ENCODE measurements at places on chromosomes 4 and X.

DNA sequence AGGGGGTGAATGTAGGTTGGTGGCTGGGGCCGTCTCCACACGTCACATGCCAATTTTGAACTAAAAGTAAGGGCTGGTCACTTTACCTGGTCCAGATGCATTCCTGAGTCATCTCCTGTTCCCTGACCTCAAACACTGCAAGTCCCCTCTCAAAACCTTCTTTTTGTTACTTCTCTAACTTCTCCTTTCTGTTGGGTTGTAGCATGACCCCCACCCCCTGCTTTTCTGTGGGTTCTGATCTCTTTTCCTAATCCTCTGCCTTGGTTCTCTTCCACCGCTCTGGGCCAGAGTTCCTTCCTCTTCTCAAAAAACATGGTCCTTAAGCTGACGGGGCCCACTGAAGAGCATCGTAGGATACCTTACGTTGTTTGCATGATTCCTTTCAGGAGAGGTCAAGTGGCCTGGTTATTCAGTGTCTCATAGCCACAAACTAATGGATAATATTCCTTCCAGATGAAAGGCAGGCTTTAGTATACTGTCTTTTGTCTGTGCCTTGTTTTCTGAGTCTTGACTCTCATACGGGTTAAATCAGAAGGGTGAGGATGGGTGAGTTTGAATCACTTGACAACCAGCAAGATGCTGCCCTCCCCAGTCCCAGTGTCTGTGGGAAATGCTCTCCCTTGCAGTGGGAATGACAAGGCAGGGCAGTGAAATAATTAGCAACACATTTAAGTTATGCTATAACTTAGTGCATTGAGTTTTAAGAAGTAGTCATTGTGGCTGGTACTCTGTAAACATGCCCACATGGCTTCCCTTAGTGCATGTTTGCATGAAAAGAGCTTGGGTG is 15.1 kb downstream of the SMS start:
- no peak for DNase-seq

- DNase-seq, result no peak
These were observed 322.9 kb upstream of the F9 start for GRCh38 chrX:139207655-139208054.

GRCh38 chr4:88177983-88178625 is 19.7 kb upstream of the ABCG2 start:
- DNase-seq, result peak; percentile 83

DNA sequence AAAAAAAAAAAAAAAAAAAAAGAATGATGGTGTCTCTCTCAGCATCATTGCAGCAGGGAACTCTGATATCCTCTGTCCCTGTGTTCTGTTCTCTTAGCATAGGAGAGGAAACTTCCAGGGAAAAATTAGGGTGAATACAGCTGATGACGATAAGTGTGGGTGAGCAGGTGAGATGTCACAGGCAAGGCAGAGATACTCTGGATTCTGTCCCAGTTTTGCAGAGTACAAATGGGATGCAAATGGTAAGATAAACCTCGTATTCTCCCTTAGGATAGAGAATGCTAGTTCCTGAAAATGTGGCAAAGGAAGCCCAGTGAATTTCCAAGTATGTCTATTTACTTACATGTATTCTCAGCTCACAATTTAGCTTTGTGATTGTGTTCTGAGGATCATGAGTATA is 671.6 kb upstream of the BOD1L1 start:
- no peak for DNase-seq

DNA sequence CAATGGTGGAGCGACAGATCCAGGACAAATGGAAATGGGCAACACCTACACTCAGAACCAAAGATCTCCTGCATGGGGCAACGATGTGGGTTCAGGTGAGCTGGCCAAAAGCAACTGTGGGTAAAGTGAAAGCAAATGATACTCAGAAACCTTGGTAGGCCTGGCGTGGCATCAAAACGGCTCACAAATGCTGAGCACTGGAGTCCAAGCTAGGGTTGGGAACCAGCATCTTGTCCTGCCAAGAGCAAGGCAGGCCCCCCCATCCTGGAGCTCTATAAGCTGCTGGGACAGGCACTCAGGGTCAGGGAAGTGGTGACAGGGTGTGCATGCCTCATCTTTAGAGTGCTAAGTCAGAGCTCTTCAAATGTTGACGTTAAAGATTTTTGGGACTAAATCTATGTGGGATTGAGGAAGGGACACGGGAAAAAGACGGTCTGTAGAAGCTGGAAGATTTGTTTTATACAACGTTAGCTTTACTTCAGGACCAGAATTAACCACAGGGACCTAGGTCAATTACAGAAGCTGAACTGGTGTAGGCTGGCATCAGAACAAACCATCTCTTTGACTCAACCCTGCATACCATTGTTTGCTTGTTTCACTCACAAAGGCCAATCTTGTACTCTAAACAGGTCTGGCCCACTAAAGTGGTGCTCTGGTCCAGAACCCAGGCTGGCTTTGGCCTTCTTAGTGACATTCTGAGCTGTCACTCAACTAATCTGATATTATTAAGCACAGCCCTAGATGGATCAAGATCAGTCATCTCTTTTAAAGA is 10.7 kb downstream of the ATP8A1 start:
- DNase-seq, result no peak

- no peak for DNase-seq
These were observed 1.1 kb downstream of the LAGE3 start for GRCh38 chrX:154477891-154478477.

GRCh38 chrX:27598312-27598711 is 8.2 kb downstream of the DCAF8L2 start:
- no peak for DNase-seq

DNA sequence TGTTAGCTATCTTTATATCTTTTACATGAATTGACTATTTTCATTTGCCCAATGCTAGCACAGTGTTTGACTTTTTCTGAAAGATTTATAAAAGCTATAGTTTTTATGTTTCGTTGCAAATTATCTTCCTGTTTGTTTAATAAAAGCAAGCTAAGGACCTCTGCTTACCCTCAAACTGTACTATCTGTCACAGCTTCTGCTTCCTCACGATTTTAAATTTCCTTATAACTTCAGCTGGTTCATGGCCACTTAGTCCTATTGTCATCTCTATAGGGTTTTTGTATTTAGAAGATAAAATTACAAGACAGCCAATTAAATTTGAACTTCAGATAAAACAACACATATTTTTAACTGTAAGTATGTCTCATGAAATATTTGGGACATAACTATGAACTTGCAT is 494.0 kb downstream of the PDGFC start:
- DNase-seq, result no peak

- no peak for DNase-seq
These were observed 6.6 kb downstream of the MGST2 start for GRCh38 chr4:139672215-139672614.

Measured in fibroblast of skin of back (primary cell).